ENCODE measurements at places on chromosomes 7 and 10.

DNA sequence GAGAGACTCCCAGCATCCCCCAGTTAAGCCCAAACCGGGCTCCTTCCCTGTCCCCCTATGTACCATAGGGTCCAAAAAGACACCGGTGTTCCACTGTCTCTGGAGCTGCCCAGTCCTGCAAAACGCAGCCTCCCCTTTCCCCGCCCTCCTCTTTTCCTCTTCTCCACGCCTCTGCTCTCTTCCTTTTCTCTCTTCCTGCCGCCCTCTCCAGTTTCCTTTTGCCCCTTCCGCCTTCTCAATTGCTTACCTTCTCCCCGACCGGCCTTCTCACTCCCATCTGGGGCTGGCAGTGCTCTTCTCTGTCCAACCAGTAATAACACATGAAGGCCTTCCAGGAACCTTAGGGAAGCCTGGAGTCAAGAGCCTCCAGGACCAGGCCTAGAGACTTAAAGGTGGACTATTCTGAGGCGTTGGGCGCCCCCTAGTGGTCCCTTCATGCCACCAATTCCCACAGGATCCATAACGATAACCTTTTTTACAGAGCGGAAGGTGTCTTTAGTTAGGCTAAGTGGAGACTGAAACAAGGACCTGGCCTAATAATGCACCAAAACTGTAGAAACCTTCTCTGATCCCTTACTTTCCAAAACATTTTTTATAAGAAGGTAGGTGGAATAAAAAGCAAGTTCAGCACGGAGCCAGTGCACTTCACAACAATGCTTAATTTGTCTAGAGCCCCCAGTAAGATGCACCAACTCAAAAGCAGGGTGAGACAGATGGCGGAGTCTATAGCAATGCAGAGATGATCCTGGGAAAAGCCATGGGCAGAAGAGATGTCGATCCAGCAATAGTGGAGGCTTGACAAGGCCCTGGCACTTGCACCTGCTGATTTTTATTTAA lies 27.2 kb upstream of the MSRB2 start:
- DNase-seq, result peak; percentile 50

DNA sequence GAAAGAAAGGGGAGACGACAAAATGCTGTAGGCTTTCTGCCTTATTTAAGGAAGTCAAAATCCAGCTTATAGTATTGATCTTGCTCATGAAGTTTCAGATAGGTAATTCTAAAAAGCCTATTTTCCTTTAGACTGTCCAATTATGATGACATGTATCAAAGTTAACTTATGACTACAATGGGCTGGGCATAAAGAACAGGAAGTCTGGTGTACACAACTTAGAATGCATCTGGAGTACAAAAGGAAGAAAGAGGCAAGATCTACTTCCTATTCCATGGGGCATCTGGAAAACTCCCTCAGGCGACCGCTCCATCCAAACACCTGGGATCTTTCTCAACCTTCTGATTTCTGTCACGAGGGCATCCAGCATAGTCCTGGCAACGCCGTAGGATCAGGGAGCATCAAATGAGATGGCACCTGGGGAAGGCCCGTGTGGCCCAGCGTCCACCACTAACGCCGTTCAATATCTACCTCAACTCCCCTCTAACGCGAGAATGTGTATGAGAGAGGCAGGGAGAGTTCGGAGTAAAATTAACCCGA lies 512 bp downstream of the FAM24B start:
- no peak for DNase-seq

GRCh38 chr7:157715071-157715937 lies 378.5 kb downstream of the DNAJB6 start:
- DNase-seq, result no peak

GRCh38 chr7:117165656-117166055 lies 157.2 kb downstream of the WNT2 start:
- DNase-seq, result peak; percentile 7

DNA sequence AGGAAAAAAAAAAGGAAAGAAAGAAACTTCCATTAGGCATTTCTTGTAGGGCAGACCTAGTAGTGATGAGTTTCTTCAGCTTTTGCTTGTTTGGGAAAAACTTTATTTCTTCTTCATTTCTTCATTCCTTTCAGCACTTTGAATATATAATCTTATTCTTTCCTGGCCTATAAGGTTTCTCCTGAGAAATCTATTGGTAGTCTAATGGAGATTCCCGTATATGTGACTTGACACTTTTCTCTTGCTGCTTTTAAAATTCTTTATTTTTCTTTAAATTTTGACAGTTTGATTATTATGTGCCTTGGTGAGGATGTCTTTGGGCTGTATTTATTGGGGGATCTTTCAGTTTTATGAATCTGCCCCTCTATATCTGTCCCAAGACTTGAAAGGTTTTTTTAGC lies 3.9 kb upstream of the BTAF1 start:
- DNase-seq, result no peak

GRCh38 chr7:18995811-18996426 lies 121.5 kb downstream of the TWIST1 start:
- no peak for DNase-seq

- peak; percentile 43 for DNase-seq
Measured at GRCh38 chr10:86599729-86600128, 54.6 kb upstream of the OPN4 start.

DNA sequence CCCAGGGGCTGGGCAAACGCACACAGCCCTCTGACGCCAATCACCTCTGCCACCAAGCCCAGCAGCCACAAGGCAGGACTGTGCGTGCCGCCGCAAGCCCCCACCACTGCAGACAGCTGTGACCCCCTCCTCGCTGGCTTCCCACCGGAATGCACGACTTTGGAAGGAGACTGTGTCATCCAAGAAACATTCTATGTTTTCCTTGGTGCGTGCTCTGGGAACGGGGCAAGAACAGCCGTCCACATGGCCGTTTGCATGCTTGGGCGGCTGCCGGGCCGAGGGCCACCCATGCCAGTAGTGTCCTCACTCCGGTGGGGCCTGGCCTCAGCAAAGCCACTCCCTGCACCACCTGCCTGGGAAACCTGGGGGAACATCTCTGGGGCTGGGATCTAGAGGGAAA lies 17.6 kb upstream of the ELN start:
- DNase-seq, result no peak

DNA sequence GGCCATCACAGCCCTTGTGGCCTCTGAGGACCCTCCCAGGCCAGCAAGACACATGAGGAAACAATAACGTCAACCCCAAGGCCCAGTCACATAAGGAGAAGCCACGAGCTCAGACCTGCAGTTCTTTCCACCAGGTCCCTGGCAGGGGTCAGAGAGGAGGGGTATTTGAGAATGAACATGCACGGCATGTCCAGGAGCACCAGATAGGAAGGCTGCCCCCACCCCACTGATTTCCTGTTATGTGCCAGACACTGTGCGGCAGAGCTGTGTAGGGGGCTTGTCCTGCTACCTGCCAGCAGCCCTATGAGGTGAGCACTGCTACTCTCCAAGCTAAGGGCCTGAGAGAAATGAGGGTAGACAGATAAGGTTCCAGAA lies 40.7 kb upstream of the ZMIZ1 start:
- no peak for DNase-seq

DNA sequence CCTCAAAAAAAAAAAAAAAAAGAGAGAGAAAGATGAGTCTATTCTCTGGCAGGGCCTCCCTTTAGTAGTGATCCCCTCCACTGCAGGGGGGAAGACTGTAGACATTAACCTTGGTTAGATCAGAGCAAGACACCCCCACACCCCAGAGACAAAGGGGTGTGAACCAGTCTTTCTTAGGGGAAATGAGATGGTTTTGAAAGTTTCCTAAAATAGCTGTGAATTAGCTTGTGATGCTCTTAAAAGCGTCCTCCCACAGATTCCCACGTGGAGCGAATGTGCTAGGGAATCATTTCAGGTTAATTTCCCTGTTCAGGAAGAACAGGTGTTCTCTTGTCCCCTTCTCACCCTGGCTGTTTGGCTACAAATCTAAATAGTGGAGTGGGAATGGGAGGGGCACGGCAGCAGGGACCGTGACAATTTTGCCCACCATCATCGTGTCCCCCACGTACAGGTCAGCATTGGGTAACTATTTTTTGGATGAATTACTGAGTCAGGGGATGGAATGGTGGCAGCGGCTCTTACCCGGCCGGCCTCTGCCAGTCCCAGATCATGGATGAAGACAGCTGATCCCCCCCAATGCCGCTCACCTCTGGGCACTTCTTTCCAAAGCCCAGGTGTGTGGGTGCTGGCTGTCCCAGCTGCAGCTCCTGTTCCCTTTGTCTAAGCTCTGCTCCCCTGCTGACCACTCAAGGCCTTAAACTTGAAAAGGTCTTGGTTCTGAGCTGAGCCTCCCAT lies 152.9 kb downstream of the CCDC3 start:
- DNase-seq, result no peak

- no peak for DNase-seq
Measured at GRCh38 chr10:12533151-12533550, 183.8 kb downstream of the CAMK1D start.

DNA sequence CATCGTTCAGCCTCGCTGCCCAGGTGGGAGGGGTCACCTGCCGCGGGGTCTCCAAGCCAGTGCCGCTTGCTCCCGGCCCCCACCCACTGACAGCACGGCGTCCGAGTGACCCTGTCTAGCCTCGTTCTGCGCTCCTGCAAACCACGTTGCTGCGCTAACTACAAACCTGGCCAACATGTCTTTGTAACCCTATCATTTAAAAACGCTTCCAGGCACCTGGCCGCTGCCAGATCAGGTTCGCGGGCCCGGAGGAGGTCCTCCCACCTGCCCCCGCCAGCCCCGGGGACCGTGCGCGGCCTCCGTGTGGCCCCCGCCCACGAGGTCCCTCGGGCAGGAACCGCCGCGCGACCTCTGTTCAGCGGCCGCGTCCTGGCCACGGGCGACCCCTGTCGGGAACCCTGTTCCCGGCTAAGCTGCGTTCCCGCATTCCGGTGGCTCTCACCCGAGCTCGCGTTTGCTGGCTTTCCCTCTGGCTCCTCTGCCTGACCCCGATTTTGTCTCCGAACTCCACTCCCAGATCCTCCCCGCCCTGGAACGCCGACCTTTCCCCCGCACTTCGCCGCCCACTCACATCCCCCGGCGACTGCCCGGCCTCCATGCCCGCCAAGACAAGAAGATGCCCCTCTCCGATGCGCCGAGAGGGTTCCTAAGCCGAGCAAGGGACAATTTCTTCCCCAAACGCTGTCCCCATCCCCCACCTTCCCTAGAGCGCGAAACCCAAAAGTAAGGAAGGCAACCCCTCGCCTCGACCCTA lies 2.4 kb downstream of the SFMBT2 start:
- DNase-seq, result no peak

DNA sequence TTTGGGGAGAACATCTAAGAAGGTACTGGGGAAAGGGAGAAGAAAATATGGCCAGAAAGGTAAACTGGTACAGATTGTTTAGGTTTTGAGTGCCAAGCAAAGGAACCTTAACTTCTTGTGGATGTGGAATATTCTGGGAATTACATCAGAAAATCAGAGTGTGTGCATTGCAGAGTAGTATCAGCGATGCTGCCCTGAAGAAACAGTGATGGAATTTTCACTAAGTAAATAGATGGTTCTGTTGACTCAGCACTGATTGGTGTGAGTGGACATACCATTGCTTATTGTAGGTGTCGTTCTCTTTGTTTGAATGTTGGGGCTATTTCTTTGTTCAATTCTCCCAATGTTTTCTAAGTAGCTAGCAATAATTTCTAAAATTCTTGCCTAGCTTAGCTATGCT lies 24.4 kb upstream of the AKR1B1 start:
- no peak for DNase-seq
